ENCODE measurements at places on chromosomes 11 and 22.

DNA sequence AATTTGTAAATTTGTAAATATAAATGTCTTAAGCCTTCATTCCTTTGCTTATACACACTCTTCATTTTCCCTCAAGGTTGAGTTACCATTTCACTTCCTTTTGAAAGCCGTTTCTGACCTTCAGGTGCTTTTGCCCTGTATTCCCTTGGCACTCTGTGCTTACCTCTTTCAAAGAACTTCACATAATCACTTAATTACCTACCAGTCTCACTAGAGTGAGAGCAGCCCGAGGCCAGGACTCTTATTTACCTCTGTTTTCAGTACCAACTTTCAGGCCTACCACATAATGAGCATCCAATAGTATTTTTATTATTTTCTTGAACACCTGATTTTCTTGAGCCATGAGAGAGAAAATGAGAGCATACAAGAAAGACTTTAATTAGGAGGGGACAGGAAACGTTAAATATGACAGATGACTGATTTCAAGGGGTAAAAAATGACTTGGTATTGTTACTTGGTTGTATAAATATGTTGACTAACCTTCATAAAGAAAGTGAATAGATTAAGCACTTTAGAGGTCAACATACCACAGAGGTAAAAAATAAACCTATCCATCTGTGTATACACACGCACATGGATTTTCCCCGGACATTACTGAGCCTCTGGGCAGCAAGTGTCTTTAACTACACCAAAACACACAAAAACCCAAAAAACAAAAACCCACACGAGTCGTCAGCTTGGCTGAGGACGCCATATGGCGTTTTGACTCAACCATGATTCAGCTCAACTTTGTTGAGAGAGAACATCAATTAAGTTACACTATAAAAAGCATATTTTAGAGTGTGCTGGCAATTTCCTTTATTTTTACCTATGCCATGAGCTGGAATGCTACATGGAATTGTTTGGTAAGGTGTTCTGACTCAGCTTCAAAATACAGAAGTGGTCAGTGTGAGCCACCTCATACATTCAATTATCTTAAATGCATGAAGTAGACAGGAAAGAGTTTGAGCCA lies 7.6 kb downstream of the ATXN10 start:
- H3K27ac ChIP-seq, result no peak overlapping the region
- peaks cover 27% of the 10 kb centered on the region for H3K4me1 ChIP-seq
- no peak for DNase-seq
- no peaks in the 10 kb centered on the region for H3K27me3 ChIP-seq

- H3K4me3 ChIP-seq, result no peak overlapping the region
- DNase-seq, result no peak
- H3K36me3 ChIP-seq, result no peaks in the 10 kb centered on the region
- no peak overlapping the region for H3K27ac ChIP-seq
- no peaks in the 10 kb centered on the region for H3K27me3 ChIP-seq
Measured at GRCh38 chr11:23749762-23750430, 747.0 kb upstream of the LUZP2 start.

DNA sequence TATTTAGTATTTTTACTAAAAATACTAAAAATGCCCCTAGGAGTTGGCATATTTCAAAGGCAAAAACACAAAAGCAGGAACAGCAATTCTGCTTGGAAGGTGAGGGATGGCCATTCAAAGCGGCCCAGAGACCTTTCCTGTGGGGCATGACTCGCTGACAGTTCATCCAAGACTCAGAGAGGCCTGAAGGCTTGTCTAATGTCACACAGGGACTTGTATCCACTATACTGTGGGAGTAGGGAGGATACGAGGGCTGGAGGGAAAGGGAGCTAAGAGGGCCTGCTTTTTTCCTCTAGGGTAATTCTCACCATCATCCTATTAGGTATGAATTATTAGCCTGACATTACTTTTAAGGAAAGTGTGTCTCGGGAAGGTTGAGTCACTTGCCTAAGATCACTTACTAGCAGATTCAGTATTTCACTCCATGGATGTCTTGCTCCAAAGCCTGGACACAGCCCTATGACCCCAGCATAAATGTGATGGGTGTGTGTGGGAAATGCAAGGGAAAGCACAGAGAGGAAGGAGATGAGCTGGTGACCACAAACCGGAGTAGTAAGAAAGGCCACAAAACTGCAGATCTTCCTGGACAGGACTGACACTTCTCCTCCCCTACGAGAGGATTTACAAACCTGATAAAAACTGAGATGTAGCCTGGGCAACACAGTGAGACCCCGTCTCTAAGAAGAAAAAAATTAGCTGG lies 16.7 kb upstream of the UCP3 start:
- H3K36me3 ChIP-seq, result no peaks in the 10 kb centered on the region
- no peak overlapping the region for H3K27ac ChIP-seq
- H3K4me1 ChIP-seq, result peaks cover 5% of the 10 kb centered on the region
- no peaks in the 10 kb centered on the region for H3K27me3 ChIP-seq
- H3K4me3 ChIP-seq, result no peak overlapping the region

GRCh38 chr11:18449251-18449650 lies 6.4 kb upstream of the LDHAL6A start:
- no peak overlapping the region for H3K27ac ChIP-seq
- no peak for DNase-seq
- H3K27me3 ChIP-seq, result no peaks in the 10 kb centered on the region
- no peak overlapping the region for H3K4me3 ChIP-seq
- H3K4me1 ChIP-seq, result no peaks in the 10 kb centered on the region

- no peak for DNase-seq
- no peak overlapping the region for H3K27ac ChIP-seq
- H3K4me1 ChIP-seq, result no peaks in the 10 kb centered on the region
- H3K36me3 ChIP-seq, result no peaks in the 10 kb centered on the region
- H3K4me3 ChIP-seq, result no peak overlapping the region
Measured at GRCh38 chr11:19769820-19770219, 57.2 kb downstream of the NAV2 start.

DNA sequence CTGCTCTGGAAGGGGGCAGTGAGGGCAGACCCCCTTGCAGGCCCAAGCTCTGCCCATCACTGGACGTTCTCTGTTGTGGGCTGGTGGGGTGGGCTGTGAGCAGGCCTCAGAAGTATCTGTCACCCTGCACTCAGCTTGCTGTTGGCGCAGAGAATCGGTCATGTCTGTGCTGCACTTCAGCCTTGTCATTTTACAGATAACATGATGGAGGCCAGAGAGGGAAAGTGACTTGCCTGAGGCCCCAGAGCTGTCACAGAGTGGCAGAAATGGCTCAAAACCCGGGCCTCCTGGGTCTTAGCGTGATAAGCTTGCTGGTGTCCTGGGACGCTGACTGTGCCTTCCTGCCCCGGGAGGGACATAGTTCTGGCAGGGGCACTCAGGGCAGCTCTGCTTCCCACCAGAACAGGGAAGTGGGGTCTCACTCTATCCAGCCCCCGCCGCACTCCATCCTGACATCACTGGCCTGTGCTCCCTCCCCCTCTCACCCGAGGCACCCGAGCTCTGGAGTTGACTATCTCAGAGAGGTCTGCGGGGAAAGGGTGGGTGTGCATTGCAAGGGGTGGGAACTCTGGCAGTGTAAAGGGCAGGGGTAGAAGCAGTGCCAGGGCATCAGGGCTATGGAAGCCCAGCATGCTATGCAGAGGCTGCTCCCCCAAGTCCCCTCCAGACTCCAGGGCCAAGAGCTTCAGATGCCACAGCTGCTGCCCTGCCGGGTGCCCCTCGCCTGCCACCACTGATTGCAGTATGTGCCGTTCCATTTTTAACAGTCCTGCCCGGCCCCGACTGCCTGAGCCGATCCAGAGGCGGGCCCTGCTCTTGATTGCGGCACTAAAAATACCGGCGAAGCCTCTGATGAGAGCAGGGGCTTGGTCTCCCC lies 50.4 kb upstream of the NECTIN1 start:
- H3K4me3 ChIP-seq, result no peak overlapping the region
- no peaks in the 10 kb centered on the region for H3K36me3 ChIP-seq
- H3K27me3 ChIP-seq, result peaks cover 7% of the 10 kb centered on the region
- H3K27ac ChIP-seq, result no peak overlapping the region
- H3K4me1 ChIP-seq, result no peaks in the 10 kb centered on the region
- DNase-seq, result no peak

DNA sequence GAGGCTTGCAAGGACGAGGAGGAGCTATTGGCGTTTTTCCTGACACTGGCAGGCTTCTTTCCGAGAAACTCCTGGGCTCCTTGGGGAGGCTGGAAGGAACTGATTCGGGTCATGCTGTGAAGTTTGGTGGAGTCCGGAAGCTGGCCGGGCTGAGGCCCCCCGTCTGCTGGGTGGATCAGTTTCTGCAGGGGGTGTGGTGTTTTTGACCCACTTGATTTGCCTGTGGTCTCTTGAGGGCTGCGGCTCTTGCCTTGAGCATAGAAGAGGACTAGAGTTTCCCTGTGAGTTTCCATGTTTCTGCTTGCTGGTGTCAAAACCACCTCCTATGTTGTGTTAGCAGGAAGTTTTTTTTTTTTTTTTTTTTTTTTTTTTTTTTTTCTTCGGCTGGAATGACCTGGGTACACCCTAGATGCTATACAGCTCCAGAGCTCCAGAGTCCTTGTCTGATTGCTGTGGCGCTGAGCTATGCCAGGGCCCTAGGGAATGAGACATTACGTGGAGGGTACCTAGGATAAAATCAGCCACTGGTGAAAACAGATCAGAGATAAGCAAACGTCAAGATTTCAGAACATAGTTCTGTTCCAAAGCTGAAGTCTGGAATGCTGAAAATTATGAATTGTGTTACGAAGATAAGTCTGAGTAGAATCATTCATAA lies 728 bp downstream of the TBC1D22A start:
- H3K4me3 ChIP-seq, result peak overlapping the region; percentile 74
- peak overlapping the region; percentile 91 for H3K27ac ChIP-seq
- peaks cover 56% of the 10 kb centered on the region for H3K4me1 ChIP-seq
- peaks cover 1% of the 10 kb centered on the region for H3K36me3 ChIP-seq

- H3K36me3 ChIP-seq, result no peaks in the 10 kb centered on the region
- H3K4me3 ChIP-seq, result no peak overlapping the region
- DNase-seq, result no peak
- H3K27ac ChIP-seq, result no peak overlapping the region
- peaks cover 14% of the 10 kb centered on the region for H3K27me3 ChIP-seq
- H3K4me1 ChIP-seq, result peaks cover 20% of the 10 kb centered on the region
Measured at GRCh38 chr22:18996376-18996900, 60.3 kb upstream of the PRODH start.

DNA sequence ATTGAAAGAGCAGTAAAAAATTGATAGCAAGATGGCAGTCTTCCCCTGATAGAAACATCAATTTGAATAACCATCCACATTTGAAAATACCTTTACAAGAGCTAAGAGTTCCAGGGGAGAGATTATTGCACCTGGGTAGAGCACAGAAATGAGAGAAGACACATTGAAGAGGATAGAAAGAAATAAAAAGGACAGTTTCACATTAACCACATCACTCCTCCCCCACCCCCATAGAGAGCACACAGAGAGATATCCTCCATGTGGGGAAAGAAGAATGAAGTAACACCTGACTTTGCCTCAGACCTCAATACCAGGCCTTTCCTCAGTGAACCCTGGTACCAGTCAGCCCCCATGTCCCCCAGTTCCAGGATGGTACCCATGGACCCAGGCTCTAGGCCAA lies 486.7 kb downstream of the FAM181B start:
- no peaks in the 10 kb centered on the region for H3K27me3 ChIP-seq
- H3K27ac ChIP-seq, result no peak overlapping the region
- no peaks in the 10 kb centered on the region for H3K36me3 ChIP-seq
- H3K4me1 ChIP-seq, result no peaks in the 10 kb centered on the region
- DNase-seq, result no peak

GRCh38 chr11:10407749-10408685 lies 47.0 kb upstream of the AMPD3 start:
- H3K27me3 ChIP-seq, result no peaks in the 10 kb centered on the region
- no peak overlapping the region for H3K4me3 ChIP-seq
- H3K27ac ChIP-seq, result no peak overlapping the region
- no peaks in the 10 kb centered on the region for H3K36me3 ChIP-seq
